Hypothalamus (tissue), 51 donors: ENCODE measurements at places on chromosomes 4 and X.

DNA sequence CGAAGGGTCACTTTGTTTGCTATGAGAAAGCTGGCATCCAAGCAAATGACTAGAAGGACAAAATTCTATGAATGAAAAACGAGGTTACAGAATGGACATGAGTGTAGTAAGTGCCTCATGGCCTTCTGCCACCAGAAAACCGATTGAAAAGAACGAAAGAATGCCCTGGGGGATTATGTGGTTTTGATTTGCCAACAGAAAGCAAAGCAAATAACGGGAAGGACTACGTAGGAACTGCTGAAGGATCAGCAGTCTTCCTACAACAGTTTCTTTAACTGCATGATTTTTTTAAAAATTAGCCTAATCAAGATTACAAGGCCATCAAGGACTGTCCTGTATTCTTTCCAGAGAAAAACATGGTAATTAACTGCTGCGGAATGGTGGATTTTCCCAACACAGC is 50.6 kb downstream of the NRK start:
- no peak for DNase-seq

GRCh38 chrX:95071052-95071451 is 1397.0 kb downstream of the FAM133A start:
- DNase-seq: no peak

DNA sequence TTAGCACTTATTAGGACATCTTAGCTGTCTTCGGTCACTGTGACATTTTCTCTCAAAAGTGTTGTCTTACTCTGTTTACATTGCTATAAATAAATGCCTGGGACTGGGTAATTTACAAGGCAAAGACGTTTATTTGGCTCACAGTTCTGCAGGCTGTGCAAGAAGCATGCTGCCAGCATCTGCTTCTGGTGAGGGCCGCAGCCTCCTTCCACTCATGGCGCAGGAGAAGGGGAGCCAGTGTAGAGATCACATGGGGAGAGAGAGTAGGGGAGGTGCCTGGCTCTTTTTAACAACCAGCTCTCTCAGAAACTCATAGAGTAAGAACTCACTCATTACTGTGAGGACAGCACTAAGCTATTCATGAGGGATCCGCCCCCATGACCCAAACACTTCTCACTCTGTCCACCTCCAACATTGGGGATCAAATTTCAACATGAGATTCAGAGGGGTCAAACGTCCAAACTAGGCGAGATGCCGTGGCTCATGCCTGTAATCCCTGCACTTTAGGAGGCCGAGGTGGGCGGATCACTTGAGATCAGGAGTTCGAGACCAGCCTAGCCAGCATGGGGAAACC is 43.5 kb upstream of the HERC6 start:
- DNase-seq: no peak

DNA sequence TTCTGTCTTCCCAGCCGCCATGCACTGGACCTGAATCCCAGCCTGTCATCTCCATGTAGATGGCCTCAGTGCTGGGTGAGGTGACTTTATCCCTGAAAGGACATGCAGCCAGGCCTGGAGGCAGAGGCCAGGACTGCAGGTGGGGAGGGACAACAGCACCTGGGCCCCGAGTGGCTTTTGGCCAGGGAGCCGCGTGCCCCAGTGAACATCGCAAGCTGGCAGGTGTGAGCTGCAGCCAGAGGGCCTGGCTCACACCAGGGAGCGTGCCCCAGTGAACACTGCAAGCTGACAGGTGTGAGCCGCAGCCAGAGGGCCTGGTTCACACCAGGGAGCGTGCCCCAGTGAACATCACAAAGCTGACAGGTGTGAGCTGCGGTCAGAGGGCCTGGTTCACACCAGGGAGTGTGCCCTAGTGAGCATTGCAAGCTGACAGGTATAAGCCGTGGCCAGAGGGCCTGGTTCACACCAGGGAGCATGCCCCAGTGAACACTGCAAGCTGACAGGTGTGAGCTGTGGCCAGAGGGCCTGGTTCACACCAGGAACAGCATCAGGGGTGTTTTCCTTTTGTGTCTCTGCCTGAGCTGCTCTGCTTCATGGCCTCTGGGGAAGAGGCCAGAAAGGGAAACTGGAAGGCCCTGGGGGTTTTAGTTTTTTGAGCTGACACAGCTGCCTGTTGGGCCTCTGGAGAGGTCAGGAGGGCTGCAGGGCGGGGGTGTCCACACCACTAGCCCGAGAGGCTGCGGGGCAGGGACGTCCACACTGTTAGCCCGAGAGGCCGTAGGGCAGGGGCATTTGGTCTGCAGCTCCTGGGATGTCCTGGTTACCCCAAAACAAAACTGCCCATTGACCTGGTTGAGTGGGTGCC is 22.7 kb upstream of the PSAPL1 start:
- no peak for DNase-seq

DNA sequence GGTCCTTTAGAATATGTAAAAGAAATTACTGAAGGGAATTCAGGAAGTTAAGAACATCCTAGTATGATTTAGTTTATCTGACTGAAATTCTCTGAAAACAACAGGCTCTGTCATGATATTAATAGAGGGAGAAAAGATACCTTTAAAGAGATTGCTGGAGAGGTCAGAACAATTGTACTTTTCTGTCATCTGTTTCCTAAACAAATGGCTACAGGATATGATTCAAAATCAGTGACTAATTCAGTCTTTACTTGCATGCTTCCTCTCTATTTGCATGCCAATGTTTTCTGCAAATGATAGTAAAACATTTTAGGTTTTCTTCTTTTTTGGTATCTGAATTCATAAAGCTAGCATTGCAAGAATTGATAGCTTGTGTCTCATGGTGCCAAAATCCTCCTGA is 616.7 kb upstream of the PCDH7 start:
- no peak for DNase-seq

- DNase-seq: no peak
These were observed 9.1 kb downstream of the WFS1 start for GRCh38 chr4:6278801-6279197.

- no peak for DNase-seq
These were observed 202.9 kb downstream of the TEX13A start for GRCh38 chrX:105017641-105018040.

DNA sequence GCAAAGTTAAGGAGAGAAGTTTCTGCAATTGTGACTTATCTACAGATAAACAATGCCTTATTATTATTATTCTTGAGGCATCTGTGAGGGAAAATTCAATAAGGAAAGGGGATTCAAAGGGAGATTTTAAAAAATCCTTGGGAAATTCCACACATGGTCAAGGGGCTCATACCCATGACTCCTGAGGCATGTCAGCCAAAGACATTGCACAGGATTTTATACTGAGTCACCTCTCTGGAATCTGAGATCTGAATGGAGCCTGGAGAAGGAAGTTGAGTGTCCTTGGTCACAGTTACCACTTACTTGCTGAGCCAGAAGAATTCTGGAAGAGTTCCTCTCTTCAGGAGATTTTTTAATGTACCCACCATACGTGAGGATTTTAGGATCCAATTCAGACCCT is 14.4 kb upstream of the CXCL8 start:
- no peak for DNase-seq

DNA sequence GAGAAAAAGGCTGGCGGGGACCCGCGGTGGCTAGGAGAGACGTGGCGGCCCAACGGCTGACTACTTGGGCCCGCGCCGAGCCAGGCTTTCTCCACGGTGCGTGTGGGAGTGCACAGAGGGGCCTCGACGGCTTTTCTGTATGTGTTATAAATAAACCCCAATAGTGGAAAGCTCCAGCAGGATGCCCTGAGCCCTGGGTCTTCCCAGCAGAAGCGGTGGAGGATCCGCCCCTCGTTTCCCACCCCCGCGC is 268 bp upstream of the PRRG1 start:
- DNase-seq: no peak

GRCh38 chr4:70288651-70289050 is 46.1 kb upstream of the CABS1 start:
- no peak for DNase-seq

DNA sequence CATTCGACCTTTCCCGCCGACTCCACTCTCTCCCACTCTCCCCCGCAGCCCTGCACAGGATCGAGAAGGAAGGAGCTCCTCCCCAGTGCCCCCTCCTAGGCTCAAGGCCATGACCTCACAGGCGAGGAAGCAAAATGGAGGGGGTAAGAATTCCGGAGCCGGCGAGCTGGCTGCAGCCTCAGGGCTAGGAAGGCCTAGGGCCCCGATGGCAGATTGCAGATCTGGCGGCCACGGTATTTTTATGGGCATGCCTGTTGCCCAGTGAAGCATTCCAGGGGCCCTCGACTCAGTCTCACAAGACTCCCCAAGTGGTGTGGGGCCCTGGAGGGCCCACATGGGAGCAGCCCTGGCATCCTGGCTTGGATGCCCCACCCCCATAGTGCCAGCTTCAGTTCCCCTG is 942 bp upstream of the L1CAM start:
- DNase-seq: no peak

GRCh38 chr4:153333874-153334273 is 10.6 kb upstream of the MND1 start:
- DNase-seq: no peak

DNA sequence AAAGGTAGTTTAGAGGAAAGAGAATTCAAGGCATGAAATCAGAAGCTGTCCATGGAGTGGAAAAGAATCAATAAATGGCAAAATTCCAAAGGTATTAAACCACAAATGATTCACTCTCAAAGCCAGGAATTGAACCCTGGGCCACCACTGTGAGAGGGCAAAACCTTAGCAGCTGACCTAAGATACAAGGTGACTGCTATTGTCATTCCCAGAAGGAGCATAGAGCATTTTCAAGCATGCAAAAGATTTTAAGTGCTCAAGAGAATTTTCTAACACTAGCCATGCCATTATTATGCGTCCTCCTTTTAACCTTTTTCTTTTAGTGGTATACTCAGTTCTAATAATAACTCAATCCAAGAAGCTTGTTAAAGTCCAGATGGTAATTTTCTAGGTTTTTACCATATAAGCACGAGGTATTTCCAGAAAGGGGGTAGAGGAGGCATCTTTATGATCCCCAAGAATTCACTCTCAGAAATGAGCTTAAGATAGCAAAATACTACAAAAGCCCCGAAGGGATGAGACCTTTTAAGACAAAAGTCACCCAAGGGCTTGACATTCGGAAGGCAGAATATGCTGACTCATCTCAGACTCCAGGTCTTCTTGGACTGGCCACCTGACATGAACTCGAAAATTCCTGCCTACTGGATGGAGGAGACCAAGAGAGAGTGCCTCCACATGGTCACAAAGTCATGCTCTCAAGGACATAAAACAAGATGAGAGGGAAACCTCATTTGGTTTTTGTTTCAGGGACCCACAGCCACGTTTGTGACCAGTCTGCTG is 13.8 kb upstream of the PAGE5 start:
- DNase-seq: no peak

DNA sequence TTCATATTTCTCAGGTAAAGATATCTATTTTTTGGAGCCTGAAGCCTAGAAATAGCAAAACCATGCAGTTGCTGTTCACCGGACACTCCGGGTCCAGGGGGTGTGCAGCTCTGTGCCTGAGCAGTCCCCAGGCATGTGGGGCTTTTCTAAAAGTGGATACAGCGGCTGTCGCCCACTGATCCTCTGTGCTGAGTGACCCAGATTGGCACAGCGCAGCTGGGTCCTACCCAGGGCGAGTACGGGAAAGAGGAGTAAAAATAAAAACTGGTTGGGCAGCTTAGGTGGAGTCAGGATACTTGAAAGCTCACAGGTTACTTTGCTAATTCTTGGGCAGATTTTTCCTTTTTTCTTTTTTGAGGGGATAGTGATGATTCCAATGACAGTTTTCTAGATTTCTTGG is 118.8 kb downstream of the UCHL1 start:
- no peak for DNase-seq

- DNase-seq: no peak
These were observed 10.8 kb upstream of the PPARGC1A start for GRCh38 chr4:23900636-23901035.

DNA sequence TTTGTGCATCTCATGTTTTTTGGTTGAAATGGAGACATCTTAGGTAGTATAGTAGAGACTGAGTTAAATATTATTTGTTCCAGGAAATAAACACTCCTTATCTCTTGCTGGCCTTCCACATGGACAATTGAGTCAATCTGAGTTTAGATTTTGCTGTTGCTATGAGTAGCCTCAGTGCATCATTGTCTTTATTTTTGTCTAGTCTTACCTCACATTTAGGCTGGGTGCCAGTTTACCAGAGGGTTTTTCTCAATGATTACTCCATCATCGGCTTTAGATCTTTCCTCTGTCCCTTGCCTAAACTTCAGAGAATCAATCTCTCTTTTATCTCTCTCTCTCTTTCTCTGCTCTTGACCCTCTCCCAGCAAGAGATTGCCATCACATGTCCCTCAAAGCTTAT is 73.6 kb downstream of the GABRB1 start:
- no peak for DNase-seq

- DNase-seq: no peak
These were observed 116.7 kb downstream of the KLHL8 start for GRCh38 chr4:87103691-87104187.

- no peak for DNase-seq
These were observed 59.2 kb downstream of the FAM47A start for GRCh38 chrX:34072906-34073305.

DNA sequence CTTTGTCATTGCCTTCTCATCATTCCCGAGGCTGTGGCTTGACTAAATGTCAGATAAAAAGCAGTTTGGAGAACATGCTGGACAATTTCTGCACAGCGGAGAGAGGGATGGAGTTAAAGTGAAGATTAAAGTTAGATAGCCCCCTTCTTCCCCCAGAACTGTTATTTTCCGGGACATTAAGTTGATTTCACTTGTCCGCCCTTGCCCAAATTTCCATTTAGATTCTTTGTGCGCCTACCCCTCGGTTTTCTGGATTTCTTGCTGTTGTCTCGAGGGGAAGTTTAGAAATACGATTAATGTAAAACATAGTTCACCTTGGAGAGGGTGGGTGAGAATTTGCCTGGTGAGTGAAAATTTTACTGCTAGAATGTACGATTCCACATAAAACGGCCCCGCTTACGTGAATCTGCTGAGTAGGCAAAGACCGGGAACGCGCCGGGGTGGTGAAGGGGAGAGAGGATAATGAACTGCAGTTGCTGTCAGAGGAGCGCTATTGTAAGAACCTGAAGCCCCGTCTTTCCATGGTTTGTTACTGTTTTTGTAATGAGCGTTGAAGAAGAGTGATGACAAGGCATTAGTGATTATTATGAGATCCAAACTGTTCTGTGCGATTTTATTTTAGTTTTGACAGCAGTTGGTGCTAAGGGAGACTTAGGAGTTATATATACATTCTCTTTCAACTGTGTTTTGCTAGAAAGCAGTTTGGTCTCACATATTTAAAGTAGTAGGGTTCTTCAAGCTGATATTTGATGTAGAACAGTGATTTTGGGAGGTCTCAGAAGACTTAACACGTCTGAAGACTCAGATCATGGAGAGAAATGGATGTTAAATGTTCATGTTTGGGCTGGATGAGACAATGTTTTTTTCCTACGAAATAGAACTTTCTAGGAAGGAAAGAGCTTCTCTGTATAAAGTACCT is 73.0 kb downstream of the AFF1 start:
- no peak for DNase-seq
